ENCODE measurements at places on chromosomes 5 and 9.

- no peak for DNase-seq
These were observed 10.3 kb upstream of the WDR5 start for GRCh38 chr9:134125413-134126095.

DNA sequence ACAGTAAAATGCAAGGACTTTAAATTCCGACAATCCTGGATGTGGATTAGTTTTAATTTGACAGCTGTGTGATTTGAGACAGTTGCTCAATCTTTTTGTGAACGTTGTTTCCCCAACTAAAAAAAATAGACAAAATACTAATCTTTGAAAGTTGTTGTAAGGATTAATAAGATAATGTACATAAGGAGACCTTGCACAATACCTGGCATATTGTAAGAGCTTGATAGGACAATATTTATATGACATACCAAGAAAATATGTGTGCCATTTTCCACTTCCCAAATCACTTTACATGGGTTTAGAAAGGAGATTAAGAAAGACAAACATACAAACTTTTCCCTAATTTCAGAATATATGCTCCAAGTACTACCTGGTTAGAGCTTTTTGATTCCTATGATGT, 25.3 kb downstream of the ARRDC3 start:
- no peak for DNase-seq

DNA sequence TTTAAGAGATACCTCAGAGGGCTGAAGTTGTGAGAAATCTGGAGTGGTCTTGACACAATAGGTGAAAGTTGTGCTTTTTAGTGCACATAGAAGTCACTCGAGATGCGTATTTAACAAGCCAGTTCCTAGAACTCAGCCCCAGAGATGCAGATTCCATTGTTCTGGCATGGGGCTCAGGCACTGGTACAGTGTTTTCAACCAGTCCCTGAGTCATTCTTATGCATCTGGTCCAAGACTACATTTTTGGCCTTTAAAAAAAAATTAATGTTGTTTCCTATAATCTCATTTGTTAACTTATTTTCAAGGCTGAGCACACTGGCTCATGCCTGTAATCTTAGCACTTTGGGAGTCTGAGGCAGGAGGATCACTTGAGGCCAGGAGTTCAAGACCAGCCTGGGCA, 29.6 kb downstream of the PTTG1 start:
- DNase-seq: no peak

GRCh38 chr9:23635276-23635675, 190.8 kb downstream of the ELAVL2 start:
- no peak for DNase-seq

DNA sequence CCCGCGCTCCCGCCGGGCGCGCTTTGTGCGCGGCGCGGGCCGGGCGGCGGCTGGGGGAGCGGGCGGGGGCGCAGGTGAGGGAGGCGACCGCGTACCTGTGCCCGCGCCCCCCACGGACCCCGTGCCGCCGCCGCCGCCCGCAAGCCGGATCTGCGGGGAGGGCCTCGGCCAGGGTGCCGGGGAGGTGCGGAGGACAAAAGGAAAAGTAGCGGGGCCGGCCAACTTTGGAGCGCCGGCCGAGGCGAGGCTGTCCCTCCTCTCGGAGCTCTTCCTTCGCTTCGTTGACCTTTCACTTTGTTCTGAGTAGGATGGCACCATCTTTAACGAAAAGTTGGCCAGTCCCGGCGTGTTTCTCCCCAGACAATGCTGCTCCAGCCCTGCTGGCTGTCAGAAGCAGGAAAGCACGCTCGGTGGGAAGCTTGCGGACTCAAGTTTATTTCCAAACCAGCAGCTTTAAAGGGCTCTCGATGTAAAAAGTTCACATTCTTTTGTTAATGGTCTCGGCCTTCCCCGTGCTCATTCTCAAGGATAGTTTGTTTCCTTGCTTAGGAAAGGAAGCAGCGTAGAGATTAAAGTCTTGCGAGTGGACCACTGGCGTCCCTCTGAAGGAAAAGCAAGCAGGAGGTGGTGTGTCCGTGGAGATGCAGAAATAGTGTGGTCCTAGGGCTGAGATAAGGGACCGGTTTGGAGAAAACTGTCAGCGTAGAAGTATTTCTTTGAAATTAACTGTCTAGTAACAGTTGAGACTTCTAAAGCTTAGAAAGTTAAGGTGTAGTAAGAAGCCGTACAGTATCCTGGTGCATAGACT, 639 bp downstream of the EHMT1 start:
- no peak for DNase-seq

DNA sequence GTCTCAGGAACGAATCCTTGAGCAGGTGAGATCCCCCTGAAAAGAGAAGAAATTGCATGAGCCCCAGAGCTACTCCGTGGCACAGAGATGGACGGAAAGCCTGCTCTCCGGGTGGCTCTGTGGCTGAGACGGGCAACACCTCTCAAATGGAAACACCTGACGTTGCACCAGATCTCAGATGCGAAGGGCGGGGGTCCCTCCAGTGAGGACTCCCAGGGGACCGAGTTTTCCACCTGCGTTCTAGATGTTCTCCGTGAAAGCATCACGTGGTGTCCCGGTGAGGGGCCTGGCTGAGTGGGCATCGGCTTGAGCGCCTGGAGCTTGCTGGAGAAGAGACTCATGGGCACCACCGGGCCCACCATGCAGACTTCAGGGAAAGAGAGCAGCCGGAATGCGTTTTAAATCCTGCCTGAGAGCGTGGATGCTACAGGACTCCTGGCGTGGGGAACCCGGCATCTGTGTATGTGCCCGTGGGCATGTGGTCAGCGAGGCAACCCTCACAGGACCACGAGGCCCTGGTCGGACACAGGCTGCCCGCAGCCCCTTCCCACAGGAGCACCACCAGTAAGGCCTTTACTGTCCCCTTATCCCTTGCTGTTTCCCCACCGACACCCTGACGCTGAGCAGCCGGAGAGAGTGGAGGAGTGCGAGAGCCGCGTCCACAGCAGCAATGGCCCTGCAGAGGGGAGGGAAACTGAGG, 378.4 kb upstream of the IRX4 start:
- no peak for DNase-seq

- no peak for DNase-seq
These were observed 532.5 kb upstream of the DAP start for GRCh38 chr5:11293523-11293922.

- no peak for DNase-seq
These were observed 693.6 kb downstream of the PRELID2 start for GRCh38 chr5:145141534-145141933.

All from HS-5 (cell line).